Left hindlimb (tissue), 1 donor: ENCODE measurements at places on chromosomes 12 and 14.

- DNase-seq = no peak
Measured at GRCh38 chr14:61659582-61659981, 35.7 kb upstream of the HIF1A start.

- no peak for DNase-seq
Measured at GRCh38 chr14:98782062-98782461, 489.9 kb downstream of the BCL11B start.

DNA sequence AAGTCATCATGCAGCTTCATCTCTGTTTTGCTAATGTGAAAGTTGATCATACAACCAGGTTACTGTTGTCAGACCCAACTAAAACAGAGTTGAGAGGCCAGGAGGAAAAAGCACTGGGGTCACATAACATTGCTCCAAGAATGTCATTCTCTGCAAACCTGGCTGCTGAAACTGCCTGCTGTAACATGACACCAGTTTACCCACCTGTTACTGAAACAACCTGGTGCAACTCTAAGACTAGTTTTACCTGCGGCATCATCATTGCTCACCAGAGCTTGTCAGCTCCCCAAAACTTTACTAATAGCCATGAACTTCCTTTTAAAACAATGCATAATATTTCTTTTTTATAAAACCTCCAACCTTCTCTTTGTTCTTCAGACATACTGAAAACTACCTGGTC, 30.7 kb upstream of the DEGS2 start:
- DNase-seq = no peak

- DNase-seq = no peak
Measured at GRCh38 chr14:39841088-39841487, 408.9 kb upstream of the FBXO33 start.

DNA sequence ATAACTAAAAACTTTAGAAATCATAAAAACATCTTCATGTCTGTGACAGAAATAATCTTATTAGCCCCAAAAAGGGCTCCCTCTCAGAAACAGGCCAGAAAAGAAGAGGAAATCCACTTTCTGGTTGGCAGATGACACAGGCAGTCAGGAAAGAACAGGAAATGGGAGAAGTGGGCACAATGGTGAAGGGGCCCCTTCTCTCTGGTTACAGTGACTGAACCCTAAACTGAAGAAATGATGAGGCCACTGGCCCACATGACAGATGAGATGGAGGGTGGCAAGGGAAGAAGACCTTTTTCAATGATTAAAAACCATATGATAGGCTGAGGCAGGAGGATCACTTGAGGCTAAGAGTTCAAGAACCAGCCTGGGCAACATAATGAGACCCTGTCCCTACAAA, 21.1 kb downstream of the TCTN1 start:
- DNase-seq = no peak

DNA sequence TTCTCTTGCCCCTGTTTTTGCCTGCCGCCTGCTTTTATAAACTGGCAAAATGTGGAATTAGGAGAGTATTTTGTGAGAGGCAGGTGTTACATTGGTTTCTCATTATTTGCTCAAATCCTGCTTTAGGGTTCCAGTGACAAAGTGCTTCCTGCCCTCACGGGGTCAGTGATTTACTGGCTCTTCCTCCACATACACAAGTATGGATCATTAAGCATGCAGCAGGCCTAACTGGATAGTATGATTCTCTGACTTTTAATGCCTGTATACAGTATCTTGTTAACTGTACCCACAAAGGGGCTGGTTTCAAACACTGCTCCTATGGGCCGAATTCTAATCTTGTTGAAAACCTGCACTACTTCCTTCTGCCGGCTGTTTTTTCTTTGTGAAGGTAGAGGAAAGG, 63.2 kb downstream of the PTCSC3 start:
- DNase-seq = no peak

DNA sequence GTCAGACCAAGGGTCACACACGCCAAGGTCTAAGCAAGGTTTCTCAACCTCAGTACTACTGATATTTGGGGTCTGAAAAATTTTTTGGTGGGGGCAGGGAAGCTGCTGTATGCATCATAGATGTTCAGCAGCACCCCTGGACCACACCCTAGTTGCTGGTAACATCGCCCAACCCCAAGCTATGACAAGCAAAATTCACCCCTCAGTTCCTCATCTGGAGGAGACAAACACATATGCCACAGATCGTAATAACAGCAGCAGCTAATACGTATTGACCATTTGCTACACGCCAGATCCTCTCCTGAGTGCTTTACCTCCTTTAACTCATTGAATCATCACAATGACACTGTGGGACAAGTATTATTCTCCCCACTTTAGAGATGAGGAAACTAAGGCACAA, 46.4 kb downstream of the ACTN1 start:
- DNase-seq = no peak

DNA sequence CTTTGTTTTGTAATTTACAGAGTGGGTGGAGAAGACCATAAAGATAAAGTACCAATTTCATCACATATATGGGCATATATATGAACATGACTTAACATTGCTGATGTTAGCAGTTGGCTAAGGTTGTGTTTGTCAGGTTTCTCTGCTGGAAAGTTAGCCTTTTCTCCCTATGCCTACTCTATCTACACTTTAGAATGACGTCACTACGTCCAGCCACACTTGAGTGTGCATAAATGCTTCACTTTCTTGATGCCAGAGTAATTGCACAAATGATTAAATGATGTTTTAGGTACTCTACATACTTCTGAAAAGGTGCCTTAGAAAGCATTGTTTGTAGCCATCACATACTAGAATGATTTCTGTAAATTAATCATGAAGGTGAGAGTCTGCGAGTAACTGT, 759.2 kb upstream of the MGAT4C start:
- DNase-seq = no peak

DNA sequence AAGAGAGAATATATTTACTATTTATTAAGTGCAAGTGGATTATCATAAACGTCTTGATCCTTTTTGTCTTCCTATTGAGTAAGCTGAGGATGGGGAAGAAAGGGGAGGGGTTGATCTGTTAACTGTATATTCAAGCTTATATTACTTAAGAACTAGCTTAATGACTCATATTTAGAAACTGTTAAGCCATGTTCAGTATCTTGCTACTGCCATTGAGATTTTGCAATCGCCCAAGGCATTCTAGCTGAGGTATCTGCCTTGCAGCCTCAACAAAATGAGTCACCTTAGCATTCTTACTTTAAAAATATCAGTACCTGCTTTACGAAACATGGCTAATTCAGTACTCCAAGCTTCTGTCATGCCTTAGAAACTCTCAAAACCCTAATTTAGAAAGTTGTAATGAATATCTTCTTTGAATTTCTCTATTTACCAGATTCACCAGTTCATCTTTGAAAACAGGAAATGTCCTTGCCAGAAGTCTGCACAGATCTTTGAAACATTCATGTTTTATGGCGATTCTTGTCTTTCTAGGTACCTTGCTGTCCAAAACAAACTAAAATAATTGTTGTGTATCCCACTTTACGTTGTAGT, 76.1 kb downstream of the ALG10B start:
- no peak for DNase-seq

DNA sequence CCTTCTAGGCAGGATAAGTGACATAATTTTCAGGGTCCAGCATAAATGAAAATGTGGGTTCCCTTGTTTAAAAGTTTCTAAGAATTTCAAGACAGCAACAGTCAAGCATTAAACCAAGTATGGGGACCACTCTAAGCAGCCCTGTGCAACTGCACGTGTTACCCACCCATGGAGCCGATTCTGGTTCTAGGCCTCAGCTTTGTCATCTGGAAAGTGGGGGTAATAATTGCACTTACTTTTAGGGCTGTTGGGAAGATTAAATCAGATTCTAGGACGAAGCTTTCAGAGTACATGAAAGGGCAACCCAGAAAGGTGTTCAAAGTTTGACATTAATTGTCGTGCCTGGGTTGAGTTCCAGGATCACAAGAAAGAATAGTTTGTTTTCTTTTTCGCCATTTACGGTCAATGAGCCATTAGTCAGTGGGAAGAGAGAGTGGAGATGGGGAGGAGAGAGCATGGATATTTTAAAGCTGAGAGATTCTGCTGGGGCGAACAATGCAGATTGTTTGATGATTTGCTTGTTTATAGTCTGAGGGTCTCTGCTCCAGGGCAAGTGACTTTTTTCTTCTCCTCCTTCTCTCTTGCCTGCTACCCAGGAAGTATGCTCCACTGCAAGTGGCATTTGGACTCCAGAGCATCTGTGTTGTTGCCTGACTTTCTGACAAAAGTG, 10.7 kb upstream of the PPFIBP1 start:
- DNase-seq = no peak

DNA sequence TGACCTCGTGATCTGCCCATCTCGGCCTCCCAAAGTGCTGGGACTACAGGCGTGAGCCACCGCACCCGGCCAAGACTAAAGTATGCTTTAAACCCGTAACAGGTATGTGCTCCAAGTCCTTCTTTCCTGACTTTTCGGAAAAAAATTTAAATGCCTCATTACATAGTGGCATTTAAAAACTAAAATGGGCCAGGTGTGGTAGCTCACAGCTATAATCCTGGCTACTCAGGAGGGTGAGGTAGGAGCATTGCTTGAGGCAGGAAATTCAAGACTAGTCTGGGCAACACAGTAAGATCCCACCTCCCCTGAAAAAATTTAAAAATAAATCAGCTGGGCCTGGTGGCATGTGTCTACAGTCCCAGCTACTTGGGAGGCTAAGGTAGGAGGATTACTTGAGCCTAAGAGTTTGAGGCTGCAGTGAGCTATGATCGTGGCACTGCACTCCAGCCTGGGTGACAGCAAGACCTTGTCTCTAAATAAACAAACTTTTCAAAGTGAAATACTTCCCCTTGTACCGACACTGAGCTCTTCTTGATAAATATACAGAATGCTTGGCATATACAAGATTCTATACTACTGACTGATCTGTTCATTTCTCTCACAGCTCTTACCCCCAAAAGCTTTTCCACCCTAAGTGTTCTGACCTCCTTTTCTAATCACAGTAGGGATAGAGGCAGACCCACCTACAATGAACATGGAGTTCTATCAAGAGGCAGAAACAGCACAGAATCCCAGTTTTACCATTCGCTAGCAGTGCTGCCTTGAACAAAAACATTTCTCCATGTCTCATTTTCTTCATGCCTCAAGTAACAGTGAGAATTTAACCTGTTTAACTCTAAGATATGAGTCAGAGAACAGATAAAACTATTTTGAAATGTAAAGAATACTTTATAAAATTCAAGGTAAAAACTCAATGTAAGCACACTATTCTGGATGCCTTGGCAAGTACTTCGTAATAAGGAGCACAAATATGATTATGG, 7.9 kb downstream of the PPP4R3A start:
- DNase-seq = no peak

DNA sequence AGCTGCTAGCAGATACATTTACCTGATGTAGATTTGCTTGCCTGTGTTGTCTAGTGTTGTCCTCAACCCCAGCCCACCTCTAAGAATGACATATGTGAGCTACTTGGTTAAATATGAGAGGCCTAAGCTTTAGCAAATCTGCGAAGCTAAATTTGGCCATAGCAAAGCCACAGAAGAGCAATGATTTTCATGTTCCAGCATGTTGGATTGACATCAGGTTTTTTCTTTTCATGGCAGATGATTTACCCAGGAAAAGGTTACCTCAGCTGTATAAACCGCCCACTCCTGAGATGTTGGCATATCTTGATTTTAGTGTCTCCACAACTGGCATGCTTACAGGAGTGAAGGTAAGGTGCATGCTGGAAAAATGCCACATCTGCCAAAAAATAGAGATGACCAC, 36.4 kb upstream of the ATF1 start:
- DNase-seq = no peak

- DNase-seq = no peak
Measured at GRCh38 chr12:114767906-114768722, 84.1 kb upstream of the TBX3 start.

- DNase-seq = no peak
Measured at GRCh38 chr12:132467511-132467910, 22.4 kb upstream of the FBRSL1 start.

GRCh38 chr12:51118706-51119105, 35.3 kb upstream of the CSRNP2 start:
- DNase-seq = no peak

DNA sequence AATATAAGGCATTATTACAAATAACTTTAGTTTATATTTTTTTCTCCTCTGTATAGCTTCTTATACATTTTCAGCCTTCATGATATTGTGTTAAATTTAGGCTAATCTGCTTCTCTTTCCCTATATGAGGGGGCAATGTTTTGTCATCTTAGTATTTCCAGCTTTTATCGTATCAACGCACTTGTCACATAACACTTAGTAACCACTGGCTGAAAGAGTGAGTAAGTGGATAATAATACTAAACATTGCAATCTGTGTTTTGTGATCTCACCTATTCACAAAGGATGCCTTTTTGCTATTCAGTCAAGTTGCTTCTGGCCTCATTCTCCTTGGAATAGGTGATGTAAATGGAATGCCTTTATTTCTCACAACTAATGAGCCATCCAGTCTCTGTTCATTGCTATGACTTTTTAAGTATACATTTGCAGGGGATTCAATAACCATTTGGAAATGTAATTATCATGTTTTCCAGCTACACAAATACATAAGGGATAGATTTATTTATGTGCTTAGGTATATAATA, 260.9 kb downstream of the BMP4 start:
- no peak for DNase-seq

GRCh38 chr12:101243074-101243473, 33.0 kb upstream of the SLC5A8 start:
- no peak for DNase-seq

DNA sequence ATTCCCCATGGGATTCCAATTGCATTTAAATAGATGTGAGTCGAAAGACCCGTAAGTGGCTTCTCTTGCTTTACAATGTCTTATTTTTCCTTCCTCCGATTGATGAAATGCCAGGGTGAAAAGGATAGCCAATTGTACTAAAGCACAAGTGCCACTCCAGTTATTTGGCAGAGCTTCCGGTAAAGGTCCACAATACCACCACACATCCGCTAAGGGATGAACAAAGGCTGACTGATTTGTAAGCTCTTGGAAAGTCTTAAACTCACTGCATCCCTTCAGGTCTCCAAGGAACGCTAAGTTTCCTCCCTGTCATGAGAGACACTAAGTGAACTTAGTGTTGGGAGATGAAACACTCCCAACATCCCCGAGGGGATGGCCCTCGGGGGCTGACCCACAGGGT, 21.2 kb upstream of the RNASE1 start:
- no peak for DNase-seq

GRCh38 chr12:6432991-6433390, 11.8 kb upstream of the CD27 start:
- no peak for DNase-seq

GRCh38 chr12:103181366-103182152, 224.1 kb downstream of the ASCL1 start:
- no peak for DNase-seq

DNA sequence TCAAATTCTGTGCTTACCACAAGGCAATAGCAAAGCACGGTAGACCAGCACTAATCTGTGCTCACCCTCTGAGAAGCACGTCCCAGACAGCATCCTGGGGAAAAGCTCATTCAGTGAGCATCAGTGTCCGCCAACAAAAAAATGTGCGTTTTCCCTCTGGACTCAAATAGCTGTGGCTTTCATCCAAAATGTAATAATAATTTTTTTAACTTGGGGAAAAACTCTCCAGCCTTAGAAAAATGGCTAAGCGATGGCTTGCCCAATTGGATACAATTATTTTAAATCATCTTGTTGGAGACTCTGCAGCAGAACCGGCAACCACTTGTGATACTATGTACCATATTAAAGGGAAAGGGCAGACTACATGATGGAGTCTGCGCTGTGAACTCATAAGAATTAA, 1.1 kb upstream of the KRT77 start:
- no peak for DNase-seq

GRCh38 chr12:94255428-94255827, 107.1 kb downstream of the PLXNC1 start:
- no peak for DNase-seq
